ENCODE measurements at places on chromosomes 3 and 15. TPM values are rescaled to one million over a fixed set of nuclear protein-coding genes. Genes with fewer than 3 reads are reported as not detected.

NRROS gene
- total RNA-seq: 0.68 TPM

GRCh38 chr3:24270204-24270691, 224.4 kb downstream of the THRB start:
- no peak overlapping the region for H3K27ac ChIP-seq
- H3K4me1 ChIP-seq: peaks cover 12% of the 10 kb centered on the region
- H3K4me3 ChIP-seq: no peak overlapping the region
- no peaks in the 10 kb centered on the region for H3K27me3 ChIP-seq
- no peak for DNase-seq

DNAH12 gene
- total RNA-seq: 0.29 TPM

DNA sequence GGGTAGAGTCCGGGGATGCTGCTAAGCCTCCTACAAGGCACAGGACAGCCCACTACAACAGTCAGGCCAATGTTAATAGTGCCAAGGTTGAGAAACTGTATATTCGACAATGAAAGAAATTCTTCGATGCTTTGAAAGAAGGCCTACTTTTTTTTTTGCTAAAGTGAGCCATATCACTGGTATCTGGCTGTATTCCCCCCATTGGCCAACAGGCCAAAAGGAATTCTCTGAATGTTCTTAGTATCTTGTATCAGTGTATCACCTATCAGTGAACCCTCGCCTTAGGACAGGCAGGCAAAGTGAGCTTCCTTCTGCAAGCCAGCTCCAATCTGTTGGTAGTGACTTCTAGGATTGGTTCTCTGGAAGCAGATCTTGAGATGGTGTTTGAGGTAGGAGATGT, 74.2 kb downstream of the SNTN start:
- peaks cover 10% of the 10 kb centered on the region for H3K27me3 ChIP-seq
- no peak overlapping the region for H3K27ac ChIP-seq
- no peak for DNase-seq
- H3K4me1 ChIP-seq: no peaks in the 10 kb centered on the region
- H3K36me3 ChIP-seq: no peaks in the 10 kb centered on the region

CD80 gene
- 0.10 TPM for total RNA-seq

DNA sequence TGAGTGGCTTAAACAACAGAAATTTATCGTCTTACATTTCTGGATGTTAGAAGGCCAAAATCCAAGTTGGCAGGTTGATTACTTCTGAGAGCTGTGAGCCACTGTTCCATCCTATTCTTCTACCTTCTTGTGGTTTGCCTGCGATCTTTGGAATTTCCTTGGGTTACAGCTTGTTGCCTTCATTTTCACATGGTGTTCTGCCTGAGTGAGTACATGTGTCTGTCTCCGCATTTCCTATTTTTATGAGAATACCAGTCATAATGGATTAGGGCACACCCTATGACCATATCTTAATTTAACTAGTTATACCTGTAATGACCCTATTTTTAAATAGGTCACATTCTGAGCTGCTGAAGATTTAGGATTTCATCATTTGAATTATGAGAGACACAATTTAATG, 294.3 kb downstream of the CNTN4 start:
- peaks cover 7% of the 10 kb centered on the region for H3K4me1 ChIP-seq
- H3K27me3 ChIP-seq: no peaks in the 10 kb centered on the region
- H3K36me3 ChIP-seq: no peaks in the 10 kb centered on the region
- H3K4me3 ChIP-seq: no peak overlapping the region

GRCh38 chr3:144583871-144584270, 612.2 kb downstream of the DIPK2A start:
- H3K27ac ChIP-seq: no peak overlapping the region
- no peaks in the 10 kb centered on the region for H3K36me3 ChIP-seq
- no peak overlapping the region for H3K4me3 ChIP-seq
- H3K4me1 ChIP-seq: no peaks in the 10 kb centered on the region
- no peaks in the 10 kb centered on the region for H3K27me3 ChIP-seq
- DNase-seq: no peak

DNA sequence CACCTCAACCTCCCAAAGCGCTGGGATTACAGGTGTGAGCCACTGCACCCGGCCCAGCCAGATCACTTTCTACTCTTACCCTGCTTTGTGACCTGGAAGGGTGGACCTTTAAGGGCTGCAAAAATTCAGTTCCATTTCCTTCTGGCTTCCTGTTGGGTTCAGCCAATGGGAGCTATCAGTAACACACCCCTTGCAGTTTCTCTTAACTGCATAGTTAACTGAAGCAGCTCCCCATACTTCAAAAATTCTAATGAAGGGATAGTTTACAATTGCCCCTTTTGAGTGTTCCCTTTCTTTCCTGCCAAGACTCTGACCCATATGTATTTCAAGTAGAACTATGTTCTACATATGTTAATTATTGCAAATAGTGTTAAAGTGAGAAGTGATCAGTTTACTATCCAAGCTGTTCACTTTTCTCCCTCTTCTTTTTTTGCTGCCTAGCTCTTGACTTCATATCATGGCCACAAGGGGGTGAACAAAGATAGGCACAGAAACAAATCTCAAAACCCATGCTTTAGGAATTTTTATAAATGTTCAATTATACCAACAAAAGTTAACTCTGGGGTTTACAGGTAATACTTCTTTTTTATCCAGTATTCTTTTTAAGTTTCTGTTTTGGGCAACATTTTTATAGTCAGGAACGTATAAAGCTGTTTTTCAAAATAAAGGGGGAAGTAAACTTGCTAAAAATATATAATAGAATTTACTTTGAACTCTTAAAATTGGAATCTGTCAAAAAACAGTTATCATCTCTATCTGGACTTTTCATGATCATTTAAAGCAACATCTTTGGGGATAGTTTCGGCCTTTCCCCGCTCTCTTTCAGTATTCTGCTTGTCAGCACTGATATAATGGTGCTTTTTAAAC, 8.1 kb downstream of the PGBD4 start:
- no peak overlapping the region for H3K27ac ChIP-seq
- H3K27me3 ChIP-seq: no peaks in the 10 kb centered on the region
- no peaks in the 10 kb centered on the region for H3K4me1 ChIP-seq
- H3K4me3 ChIP-seq: no peak overlapping the region
- no peak for DNase-seq
- H3K36me3 ChIP-seq: no peaks in the 10 kb centered on the region

GRCh38 chr3:156795890-156796481, 30.2 kb upstream of the LEKR1 start:
- no peaks in the 10 kb centered on the region for H3K27me3 ChIP-seq
- no peak for DNase-seq
- H3K27ac ChIP-seq: no peak overlapping the region
- H3K36me3 ChIP-seq: no peaks in the 10 kb centered on the region
- H3K4me1 ChIP-seq: peaks cover 23% of the 10 kb centered on the region

DNA sequence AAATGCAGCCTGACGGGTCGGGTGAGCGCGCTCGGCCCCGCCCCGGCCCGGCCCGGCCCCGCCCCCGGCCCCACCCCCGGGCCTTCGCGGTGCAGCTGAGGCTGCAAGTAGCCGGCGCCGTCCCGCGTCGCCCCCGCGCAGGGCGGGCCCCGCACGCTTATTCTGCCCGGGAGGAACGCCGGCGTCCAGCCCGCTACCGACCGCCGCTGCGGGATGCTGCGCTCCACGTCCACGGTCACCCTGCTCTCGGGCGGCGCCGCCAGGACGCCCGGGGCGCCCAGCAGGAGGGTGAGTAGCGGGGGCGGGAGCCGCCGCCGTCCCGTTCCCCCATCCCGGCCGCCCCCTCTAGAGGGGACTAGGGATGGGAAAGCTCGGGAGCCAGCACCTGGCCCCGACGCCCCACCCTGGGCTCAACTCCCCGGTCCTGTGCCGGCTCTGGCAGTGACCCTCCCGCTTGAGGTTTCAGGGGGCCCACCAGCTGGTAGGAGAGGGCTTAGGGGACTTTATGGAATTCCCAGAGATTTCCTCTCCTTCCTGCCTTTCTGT, at the start of gene MYZAP:
MYZAP (plus strand) TSS at position 83 of the 546 bp plus-strand sequence; CDS start at position 214, 131 bp downstream.
- H3K4me1 ChIP-seq: peaks cover 10% of the 10 kb centered on the region
- H3K36me3 ChIP-seq: no peaks in the 10 kb centered on the region
- H3K4me3 ChIP-seq: peak within 1 kb of the TSS; percentile 87
- H3K27ac ChIP-seq: peak within 1 kb of the TSS; percentile 92
- no peak for DNase-seq
- H3K27me3 ChIP-seq: peaks cover 19% of the 10 kb centered on the region
